Astrocyte of the cerebellum (primary cell): ENCODE measurements at places on chromosomes 5 and 9.

DNA sequence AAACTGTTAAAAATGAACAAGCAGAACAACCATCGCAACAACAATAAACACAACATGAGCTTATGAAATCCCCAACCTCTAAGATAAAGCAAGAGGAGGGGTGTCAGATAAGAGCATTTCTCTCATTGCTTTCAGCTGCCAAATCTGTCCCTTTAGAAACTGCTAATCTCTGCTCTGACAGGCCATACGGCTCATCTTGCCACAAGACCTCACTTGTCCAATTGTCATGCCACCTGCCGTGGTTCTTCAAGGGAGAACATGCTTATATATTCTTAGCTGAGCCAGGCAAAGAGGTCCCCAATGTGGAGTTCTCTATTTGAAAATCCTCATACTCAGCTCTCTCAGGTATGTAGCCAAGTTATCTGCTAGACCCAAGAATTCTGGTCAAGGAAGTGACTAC lies 405.0 kb upstream of the TNC start:
- no peak for DNase-seq

- no peak for DNase-seq
Measured at GRCh38 chr5:62585751-62586150, 7.1 kb downstream of the LRRC70 start.

GRCh38 chr5:5652181-5652580 lies 229.7 kb downstream of the ICE1 start:
- no peak for DNase-seq

DNA sequence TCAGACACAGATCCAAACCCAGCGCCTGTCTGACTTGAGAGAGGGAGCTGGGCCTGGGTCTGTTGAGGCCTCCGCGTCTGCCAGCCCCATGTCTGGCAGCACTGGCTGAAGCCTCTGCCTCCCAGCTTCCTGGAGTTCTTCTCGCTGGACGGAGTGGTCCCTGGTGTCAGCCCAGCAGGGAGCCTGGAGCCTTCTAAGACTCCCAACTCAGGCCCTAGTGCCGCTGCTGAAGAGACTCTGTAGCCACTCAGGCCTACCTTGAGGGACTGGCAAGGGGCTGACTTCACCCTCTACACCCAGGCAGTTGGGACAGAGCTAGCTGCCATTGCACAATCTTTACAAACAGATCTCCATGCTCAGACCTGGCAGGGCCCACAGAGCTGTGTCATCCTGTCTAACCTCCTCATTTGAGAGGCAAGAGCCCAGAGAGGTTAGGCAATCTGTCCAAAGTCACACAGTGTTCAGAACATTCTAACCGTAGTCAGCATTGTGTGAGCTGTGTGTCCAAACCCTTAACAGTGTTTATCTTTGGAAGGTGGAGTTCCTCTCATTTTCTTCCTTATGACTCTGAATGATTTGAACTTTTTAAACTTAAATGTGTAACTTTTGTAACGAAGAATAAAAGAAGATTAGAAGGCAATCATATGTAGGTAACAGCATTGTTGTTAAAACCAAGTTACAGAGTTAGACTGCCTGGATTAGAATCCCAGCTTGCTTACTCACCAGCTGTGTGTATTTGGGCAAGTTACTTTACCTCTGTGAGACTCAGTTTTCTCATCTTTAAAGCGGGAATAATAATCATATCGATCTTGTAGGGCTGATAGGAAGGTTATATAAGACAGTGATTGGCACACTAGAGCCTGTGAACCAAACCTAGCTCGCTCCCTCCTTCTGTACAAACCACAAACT lies 4.6 kb upstream of the DUSP1 start:
- no peak for DNase-seq

- no peak for DNase-seq
Measured at GRCh38 chr5:143418140-143418866, 14.8 kb upstream of the NR3C1 start.

- DNase-seq: no peak
Measured at GRCh38 chr5:82991678-82992323, 85.4 kb downstream of the TMEM167A start.

DNA sequence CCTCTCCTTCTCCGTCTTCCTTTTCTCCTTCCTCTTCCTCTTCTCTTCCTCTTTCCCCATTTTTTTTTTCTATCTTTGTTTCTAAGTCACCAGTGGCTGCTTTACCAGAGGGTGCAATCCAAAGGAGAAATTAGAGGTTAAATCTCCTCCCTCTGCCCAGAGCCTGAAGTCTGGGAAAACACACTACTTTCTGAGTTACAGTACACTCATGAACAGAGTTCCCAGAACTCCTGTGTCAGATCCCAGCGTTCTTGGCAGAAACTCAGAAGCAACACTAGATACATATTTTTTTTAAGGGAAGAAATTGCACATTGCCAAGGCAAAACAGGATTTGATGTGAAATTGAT lies 189.0 kb downstream of the SNCAIP start:
- DNase-seq: peak; percentile 6

- DNase-seq: no peak
Measured at GRCh38 chr9:129162497-129163197, 15.4 kb downstream of the IER5L start.

GRCh38 chr5:96176022-96176421 lies 214.4 kb upstream of the ELL2 start:
- DNase-seq: no peak

DNA sequence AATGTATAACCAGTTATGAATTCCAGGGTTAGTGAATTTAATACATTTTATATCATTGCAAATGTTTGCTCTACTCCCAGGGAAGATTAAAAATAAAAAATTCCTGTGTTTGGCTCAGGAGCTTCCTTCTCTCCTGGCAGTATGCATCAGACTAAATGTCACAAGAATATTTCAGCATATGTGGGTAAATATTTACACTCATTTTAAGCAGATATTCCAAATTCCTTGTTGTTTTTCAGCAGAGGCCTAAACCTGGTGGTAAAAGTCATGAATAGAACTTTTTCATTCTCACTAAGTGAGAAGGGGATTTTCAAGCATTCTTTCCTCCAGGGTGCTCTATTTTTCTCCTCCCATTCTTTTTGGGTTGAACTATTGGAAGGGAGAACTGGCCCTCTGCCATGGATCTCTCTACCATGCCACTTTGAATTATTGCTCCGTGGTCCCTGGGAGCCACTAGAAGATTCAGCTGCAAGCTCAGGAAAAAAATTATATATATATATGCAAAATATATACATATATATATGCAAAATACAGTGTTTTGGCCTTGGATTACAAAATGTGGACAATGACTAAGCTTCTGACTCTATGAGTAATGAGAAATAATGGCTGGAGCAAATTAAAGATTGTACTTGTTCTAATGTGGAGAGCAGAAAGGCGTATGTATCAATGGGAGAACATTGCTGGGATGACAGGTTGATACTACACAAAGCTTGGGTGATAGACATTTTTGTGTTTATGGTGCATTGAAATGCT lies 180.6 kb upstream of the PAPPA start:
- no peak for DNase-seq

- DNase-seq: no peak
Measured at GRCh38 chr9:86408121-86408520, 53.9 kb upstream of the TUT7 start.

DNA sequence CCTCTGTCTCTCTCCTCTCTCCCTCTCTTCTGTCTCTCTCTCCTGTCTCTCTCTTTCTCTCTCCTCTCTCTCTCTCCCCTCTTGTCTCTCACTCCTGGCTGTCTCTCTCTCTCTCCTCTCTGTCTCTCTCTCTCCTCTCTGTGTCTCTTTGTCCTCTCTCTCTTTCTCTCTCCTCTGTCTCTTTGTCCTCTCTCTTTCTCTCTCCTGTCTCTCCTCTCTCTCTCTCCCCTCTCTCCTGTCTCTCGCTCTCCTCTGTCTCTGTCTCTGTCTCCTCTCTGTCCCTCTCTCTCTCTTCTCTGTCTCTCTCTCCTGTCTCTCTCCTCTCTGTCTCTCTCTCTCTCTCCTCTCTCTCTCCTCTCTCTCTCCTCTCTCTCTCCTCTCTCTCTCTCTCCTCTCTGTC lies 25.0 kb downstream of the STK32A start:
- no peak for DNase-seq

DNA sequence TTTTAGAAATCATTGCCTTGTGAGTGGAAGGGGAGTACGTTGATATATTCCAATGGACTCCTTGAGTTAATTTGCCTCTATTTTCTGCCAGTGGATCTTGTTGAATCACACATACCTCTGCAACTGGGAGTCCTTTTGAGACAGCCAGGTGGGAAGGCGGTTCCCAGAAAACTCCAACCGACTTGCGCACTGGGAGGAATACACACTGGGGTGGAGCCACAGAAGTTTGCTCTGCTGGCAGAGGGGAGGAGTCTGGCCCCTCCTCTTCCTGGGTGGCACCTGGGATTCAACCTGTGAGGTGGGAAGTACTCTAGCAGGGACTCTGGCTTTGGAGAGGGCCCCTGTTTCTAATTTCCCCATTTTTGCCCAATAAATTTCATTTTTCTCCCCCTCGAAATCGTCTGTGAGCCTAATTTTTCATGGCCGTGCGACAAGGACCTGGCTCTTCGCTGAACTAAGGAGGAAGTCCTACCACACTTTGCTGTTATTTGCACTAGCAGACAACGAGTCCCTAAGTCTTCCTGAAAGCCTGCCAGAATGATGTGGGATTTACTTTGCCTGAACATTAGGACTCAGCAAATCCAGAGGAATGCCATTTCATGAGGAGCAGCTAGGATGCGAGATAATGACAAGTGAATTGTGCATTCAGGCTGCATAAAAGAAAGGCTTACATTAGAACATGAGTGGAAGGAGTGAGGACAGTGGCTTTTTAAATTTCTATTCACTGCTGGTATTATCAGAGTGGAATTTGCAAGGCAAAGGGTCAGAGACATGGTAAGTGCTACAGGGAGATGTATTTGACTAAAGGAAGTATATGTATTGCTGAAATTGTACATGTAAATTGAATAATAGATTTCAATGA lies 67.2 kb downstream of the PRLR start:
- no peak for DNase-seq

- DNase-seq: peak; percentile 41
Measured at GRCh38 chr5:150589862-150590601, 50.4 kb upstream of the SYNPO start.

DNA sequence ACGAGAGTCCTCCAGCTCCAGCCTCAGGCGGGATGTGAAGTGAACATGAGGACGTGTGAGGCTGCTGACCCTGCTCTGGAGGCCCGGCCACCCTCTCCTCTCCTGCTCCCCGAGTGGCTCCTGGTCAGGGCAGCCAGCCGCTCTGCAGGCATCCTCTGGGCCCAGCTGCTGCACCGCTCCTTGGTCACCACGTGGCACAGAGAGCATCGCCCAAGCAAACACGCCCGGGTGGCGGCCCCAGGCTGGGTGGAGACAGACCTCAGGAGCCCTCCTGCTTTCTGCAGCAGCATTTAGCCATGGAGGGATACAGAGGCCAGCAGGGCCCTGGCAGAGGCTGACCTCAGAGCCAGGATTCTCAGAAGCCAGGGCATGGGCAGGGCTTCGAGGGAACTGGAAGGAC lies 69.7 kb upstream of the SARDH start:
- no peak for DNase-seq

DNA sequence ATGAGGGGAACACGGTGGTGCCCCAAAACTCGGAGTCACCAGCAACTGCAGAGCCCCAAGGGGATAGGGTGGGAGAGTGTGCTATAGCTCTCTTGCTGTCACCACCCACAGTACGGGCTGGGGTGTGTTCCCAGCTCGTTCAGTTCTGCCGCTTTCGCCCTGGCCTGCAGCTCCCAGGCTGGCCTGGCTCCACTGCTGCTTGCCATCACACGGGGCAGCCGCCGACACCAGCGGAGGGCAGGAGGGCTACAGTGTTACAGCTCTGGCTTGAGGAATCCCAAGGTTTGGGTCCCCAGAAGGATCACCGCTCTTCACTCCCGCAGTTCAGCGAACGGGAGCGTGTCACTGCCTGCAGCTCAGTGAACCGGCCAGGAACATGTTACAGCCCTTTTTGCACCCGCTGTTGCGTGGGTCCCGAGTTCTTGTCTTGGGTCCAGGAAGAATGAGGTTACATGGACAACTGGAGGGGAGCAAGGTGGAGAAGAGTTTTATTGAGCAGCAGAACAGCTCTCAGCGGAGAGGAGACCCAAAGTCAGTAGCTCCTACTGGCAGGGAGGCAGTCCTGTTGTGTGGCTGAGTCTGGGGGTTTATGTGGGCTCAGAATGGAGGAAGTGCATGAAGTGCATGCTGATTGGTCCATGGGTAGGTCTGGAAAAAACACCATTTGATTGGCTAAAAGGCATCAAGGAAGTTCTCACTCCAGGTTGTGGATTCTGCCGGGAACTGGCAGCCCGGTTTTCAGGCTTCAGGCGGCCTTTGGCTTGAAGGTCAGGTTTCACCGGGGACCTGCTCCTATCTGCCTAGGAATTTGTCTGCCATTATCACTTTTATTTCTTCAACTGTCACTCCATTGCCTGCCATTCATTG lies 113.4 kb downstream of the EHMT1 start:
- no peak for DNase-seq

DNA sequence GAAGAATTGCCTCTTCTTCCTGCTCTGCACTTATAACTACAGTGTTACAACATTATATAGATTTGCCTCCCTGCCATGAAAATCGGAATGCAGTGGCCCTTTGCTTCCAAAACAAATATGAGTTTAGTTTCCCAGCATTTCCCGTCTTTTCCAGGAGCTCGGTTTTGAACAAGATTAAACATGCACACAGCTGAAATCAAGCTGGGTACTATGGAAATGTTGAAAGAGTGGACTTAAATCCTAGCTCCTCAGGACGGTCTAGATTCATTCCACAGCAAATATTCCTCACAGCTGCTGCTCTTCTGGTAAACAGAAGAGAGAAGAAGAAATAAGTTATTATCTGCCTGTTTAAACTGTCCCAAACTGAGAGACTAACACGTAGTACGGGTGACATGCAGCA lies 161.4 kb downstream of the PIK3R1 start:
- DNase-seq: no peak

DNA sequence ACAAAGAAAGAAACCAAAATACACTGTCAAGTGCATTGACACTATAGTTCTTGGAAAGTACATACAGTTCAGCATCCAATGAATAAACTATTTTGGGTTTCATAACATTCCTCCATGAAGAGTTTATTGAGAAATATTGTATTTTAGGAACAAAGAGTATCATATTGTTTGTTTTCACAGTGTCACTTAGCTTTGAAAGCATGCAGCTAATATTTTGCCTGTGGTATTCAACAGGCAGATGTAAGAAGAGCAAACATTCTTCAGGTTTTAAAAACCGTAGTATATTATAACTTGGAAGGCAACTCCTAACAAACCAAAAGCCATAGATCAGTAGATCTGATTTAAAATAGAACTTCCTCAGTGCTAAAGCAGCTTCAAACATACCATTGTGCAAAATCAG lies 4.5 kb downstream of the PRELID2 start:
- no peak for DNase-seq

GRCh38 chr9:97501177-97501971 lies at the start of gene TMOD1:
Gene TMOD1, plus strand, starts transcription at chr9:97501666. Its CDS starts 22,523 bp downstream, at chr9:97524189.
- DNase-seq: no peak

DNA sequence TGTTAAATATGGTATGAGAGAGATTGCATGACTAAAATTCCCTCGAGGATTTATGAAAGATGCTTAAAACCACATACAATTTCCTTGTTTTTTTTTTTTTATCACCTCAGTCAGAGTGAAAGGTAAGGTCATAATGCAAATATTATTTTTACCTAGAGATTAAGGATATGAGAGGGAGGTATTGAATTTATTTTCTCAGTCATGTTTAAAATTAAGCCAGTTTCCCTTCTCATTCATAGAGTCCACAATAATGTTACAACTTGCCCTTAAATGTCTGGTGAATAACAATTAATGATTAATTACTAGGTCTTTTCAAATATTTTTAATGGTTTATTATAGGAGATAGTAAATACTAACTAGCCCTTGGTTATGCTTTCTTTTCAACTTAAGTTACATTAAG lies 144.9 kb upstream of the HAPLN1 start:
- DNase-seq: no peak
